HS-5 (cell line): ENCODE measurements at places on chromosomes 16 and 17.

DNA sequence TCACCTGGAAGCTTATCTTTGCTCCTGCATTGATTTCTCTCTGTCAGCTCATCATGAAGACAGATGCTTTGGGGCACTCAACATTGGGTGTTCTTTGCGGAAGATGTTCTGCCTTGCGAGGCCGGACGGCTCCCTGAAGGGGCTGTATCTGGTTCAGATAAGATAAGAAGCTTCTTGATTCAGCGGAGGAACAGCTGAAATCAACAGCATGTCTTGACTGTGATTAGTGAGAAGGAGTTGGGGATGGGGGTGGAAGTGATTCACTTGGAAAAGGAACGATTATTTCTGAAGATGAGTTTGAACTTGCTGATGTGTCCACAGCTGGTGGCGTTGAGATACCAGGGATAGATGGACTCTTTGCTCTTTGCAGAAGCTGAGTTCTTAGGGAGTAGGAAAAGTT lies 126.9 kb upstream of the WSCD1 start:
- no peak for DNase-seq

- DNase-seq, result no peak
These were observed 13.9 kb downstream of the TCF25 start for GRCh38 chr16:89887243-89887642.

GRCh38 chr17:47611372-47612350 lies 38.1 kb upstream of the KPNB1 start:
- DNase-seq, result peak; percentile 16

GRCh38 chr17:6487251-6488007 lies 43.2 kb downstream of the PIMREG start:
- no peak for DNase-seq

- DNase-seq, result no peak
These were observed 1.1 kb downstream of the USP31 start for GRCh38 chr16:23148166-23148512.

GRCh38 chr16:69709456-69710084 lies 16.8 kb downstream of the NQO1 start:
- peak; percentile 32 for DNase-seq

GRCh38 chr16:26196310-26196709 lies 504.6 kb downstream of the HS3ST4 start:
- no peak for DNase-seq

DNA sequence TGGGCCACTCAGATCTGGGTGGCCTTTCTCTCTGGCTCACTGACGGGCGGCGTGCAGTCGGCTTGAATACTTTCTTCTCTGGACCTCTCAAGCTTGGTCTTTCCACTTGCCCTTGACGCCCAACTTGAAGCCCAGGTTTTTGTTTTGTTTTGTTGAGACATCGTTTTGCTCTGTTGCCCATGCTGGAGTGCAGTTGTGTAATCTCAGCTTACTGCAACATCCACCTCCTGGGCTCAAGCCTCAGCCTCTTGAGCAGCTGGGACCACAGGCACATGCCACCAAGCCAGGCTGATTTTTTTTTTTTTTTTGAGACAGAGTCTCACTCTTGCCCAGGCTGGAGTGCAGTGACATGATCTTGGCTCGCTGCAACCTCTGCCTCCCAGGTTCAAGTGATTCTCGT lies 22.7 kb upstream of the KIF19 start:
- no peak for DNase-seq

GRCh38 chr17:53629188-53629587 lies 193.5 kb upstream of the KIF2B start:
- DNase-seq, result peak; percentile 30

DNA sequence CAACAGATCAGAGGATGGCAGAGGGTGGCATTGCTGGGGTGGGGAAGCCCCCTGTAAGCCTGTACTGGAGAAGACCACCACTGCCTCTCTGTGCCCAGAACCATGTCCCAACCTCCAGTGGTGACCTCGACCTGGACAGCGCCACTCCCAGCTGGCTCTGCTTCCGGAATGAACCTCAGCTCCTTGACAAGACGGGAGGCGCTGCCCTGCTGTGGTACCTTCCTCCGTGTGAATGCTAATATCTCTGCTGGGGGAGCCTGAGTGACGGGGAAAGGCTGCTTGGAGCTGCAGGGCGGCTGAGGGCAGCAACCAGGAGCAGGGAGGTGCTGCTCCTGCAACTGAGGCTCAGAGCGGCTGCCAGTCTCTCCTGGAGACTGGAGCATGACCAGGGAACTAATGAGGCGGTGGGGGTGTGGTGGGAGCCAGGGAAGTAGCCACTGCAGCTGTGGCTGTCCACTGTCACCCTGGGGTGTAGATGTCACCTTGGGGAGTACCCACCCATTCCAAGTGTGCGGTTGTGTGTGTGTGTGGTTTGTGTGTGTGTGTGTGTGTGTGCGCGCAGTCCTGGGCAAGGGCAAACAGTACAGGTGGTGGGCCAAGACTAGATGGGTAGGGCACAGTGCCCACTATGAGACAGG lies 6.2 kb downstream of the PRCD start:
- no peak for DNase-seq

DNA sequence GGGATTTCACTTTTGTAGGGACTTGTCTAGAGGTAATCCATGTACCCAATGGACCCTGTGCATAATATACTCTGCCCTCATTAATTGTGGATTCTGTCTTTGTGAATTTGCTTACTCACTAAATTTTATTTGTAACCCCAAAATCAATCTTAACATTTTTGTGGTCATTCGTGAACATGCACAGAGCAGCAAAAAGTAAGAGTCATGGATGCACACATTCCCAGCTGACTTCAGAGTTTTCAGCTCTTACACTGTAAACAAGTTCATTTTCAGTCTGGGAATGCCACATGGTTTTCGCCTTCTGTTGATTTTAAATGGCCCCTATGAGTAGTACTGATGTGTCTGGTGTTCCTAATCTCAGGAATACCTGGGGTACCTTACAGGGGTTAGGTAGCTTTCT lies 24.3 kb downstream of the TAC4 start:
- no peak for DNase-seq

DNA sequence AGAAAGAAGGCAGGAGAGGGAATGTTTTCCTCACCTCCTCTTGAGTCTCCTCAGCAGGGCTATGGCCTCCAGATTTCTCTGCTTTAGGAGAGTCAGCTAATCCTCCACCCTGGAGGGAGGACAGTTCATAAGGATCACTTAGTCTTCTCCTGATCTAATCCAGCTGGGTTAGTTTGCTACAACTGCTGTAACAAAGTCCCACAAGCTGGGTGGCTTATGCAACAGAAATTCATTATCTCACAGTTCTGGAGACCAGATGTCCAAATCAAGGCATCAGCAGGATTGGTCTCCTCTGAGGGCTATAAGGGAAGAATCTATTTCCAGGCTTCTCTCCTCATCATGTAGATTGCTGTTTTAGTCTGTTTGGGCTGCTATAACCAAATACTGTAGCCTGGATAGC lies 40.6 kb upstream of the XYLT1 start:
- no peak for DNase-seq

DNA sequence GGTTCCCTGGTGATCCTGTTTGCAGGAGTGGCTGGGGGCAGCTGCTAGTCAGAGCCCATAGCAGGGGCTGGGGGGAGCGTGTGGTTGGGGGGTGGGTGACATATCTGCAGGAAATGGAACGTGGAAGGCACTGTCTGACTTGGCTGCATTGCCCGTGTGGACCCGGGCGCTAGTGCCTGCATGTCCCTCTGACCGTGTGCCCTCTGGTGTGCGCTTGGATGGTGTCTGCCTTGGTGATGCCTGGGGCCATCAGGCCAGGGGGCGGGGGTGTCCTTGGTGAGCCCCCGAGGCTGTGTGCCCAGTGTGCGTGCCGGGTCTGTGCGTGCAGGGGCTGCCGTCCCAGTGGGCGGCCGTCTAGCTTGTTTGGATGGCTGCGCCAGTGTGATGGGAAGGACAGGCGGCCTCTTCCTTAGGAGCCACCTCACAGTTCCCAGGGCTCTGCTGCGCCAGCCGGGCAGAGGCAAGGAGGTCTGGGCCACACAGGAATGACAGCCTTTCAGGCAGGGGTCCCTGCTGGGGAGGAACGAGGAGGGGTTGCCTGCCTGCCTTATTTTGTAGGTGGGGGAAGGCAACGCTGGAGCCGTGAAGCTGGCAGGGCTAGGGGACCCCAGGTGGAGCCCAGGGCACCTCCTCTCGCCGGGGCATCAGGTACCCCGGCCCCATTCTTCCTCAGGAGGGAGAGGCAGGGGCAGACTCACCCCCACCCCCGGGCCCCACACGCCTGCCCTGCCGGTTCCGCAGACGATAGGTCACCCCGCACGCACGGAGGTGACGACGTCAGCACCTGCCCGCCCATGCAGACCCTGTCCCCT lies 693 bp downstream of the NDRG4 start:
- DNase-seq, result no peak

DNA sequence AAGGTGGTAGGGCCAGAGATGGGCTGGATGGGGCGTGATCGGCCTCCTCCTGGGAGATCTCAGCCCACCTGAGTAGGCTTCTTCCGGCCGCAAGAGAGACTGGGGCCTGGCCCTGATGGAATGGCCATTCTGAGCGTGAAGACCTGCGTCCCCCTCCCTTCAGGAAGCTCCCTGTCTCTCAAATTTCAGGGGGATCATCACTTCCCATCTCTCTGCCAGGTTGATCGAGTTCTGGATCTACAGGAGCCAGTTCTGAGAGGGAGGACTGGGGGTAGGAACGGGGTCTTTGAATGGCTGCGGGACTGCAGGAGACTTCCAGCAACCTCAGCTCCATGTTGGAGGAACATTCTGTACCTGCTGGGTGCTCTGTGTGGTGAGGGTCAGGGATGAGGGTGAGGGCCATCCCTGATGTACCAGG lies 9.3 kb upstream of the GSDMA start:
- DNase-seq, result no peak

DNA sequence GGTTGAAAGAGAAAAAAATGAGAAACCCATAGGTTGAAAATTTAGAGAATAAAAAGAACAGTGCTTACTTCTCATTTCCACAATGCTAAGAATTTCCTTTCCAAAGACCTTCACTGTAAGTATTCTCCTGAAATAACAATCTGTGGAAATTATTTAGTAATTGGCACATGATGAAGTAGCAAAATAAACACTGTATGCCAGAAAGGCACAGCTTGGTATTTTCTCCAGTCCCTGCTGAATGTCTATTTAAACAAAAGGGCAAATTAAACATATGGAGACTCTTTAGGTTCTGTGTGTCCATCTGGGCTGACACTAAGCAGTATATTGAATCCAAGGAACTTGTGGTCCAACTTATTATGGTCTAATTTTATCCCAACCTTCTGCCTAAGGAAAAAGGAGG lies 46.1 kb downstream of the CHCT1 start:
- DNase-seq, result no peak

DNA sequence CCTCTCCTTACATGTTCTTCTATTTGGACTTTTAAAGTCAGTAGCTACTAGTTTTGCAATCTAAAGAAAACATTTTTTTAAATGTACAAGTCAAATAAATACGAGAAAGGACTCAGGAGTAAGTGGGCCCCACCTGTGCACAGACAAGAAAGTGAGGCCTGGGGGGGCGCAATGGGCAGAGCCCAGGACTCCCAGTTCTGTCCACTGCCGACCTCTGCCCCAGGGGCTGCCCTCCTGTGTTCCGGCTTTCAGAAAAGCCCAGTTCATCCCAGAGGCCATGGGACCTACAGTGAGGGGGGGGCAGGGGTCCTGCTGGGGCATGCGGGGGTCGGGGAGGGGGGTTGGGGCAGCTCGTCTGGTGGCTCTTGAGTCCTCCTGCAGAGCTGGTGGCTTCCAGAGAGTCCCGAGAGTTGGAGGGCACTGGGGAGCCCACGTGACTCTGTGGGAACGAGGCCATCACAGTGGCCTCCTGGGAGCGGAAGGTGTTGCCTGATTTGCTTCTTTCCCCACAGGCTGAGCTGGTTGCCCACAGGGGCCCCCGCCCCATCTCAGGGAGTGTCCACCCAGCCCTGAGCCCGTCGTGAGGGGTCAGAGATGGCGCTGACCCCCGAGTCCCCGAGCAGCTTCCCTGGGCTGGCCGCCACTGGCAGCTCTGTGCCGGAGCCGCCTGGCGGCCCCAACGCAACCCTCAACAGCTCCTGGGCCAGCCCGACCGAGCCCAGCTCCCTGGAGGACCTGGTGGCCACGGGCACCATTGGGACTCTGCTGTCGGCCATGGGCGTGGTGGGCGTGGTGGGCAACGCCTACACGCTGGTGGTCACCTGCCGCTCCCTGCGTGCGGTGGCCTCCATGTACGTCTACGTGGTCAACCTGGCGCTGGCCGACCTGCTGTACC lies 2.4 kb downstream of the UTS2R start:
- DNase-seq, result no peak

GRCh38 chr17:52470553-52470952 lies 312.0 kb upstream of the CA10 start:
- no peak for DNase-seq

- no peak for DNase-seq
These were observed 255.5 kb downstream of the CDH13 start for GRCh38 chr16:82882226-82882625.

DNA sequence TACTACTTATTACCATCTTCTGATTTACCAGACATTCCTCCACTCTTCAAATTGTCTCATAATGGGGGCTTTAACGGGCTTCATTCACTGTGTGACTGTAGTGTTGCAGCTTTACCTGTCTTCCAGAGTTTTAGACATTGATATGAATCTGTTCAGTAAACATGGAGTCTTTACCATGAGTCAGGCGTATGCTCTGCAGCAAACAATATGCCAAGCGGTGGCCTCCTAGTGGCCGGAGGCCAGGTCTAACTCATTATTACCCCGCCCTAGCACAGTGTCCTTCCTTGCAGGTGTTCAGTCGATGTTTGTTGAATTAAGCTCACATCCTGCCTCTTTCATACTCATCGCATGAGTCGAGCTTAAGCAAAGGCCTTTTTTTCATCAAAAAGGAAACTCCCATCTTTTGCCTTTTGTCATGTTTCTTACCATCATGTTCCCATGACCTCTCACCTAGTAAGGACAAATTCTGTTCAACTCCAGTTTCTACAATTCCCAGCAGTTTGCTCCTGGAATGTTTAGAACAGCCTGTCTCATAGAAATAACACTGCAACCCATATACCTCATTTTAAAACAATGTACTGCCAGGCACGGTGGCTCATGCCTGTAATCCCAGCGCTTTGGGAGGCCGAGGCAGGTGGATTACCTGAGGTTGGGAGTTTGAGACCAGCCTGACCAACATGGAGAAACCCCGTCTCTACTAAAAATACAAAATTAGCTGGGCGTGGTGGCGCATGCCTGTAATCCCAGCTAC lies 39.4 kb downstream of the TUBD1 start:
- DNase-seq, result peak; percentile 87

GRCh38 chr16:63652091-63652490 lies 1469.8 kb downstream of the CDH11 start:
- no peak for DNase-seq
